ENCODE measurements at places on chromosomes 2 and 18.
A peak's percentile ranks its signal among the peaks of the same experiment; 100 is the strongest.

GRCh38 chr18:55559739-55560138 is 28.3 kb downstream of the TCF4 start:
- DNase-seq: no peak

DNA sequence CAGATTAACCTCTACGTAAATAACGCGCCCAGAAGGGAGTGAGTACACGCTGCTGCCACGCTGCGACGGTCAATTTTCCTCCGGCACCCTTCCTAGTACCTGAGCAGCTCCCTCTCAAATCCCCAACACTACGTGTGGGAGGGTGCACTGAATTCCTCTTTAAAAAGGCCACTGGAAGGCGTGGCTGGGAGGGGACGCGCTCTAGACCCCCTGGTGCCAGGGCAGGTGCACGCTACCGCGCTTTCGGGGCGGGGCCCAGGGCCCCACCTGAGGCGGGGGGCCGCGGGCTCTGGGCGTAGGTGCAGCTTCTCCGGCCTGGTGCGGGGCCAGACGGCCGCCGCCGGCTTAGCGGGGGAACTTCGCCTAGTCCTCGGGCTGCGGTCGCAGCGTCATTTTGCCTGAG is 668 bp upstream of the ANKRD12 start:
- no peak for DNase-seq

- DNase-seq: no peak
Observed at GRCh38 chr2:46315103-46315890, 18.1 kb downstream of the EPAS1 start.

DNA sequence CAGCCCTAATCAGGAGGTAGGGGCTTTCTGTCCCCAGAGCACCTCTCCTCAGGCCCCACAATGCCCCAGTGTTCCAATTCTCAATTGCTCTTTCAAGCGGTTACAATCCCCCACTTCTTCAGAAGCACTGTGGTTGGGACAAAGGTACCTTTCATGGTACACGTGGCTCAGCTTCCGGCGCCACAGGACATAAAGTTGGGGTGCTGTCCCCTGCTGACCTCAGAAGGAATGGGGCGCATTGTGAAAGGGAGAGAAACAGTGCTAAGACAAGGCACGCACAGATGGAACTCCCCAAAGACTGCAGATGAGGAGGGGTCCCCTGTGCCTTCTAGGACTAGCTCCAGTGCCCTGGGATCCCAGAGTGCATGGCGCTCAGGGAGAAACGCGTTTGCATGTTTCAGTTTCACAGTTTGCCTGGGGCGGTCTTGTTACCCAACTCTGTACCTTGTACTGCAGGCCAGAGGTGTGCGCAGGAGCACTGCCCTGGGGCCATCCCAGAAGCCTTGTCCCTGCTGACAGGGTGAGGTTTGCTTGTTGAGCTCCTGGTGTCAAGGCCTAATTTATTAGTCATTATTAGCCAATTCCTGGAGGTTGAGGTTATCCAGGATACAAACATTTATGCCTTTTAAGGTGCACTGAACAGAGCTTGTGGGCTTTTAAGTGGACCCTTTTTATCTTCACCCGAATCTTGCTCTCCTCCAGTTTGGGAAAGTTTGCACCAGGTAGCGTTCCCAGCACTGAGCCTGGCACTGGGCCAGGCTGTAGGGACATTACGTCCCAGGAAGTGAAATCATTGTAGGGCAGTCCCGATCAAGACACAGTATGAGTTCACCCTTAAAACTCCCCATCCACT is 7.6 kb downstream of the CNDP1 start:
- no peak for DNase-seq

DNA sequence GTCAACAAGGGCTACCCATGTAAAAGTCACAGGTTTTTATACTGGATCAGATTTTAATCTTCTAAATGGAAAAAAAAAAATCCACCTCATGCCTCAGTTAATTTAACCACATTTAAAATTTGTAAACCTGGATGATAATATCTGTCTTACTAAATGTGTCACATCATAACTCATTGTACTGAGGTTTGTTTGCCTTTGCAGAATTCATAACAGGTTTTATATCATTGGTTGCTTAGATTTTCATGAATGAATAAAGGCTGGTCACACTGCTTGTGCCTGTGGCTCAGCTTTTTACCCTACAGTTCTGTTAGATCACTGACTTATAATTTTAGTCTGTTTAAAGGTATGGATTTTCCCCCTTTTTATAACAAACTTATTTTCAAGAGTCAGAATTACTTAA is 48.9 kb downstream of the PSMD14 start:
- DNase-seq: no peak

DNA sequence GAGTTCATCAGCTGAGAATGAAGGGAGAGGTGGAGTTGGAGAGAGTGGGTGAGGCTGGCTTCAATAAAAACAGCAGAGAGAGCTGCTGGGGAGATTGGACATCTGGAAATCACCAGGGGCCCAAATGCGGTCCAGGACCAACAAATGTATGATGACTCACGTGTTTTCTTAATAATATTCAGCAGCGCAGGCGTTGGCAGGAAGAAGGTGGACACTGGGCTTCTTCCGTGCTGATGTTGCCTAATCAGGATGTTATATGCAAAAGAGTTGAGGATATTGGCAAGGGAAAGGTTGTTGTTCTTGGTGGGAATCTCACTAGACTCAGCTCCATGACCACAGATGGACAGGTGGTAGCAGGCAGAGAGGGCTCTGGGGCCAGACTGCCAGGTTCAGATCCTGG is 12.8 kb upstream of the PLA2R1 start:
- DNase-seq: no peak

DNA sequence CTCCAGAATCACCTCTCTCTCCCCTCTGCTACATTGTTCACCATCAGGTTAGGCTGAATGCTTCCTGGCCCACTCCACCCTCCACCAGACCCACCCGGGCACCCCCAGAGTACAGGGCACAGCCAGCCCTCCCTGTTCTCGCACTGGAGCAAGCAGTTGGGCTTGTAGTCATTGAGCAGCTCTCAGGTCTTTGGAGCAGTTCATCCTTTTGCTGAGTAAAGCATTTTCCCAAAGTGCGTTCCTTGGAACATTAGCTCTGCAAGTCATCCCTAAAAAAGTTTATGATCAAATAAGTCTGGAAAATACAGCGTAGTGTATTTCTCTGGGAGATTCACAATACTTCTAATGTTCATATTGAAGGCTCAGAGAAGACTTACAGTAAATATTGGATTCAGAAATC is 103.5 kb upstream of the DAPL1 start:
- DNase-seq: no peak

DNA sequence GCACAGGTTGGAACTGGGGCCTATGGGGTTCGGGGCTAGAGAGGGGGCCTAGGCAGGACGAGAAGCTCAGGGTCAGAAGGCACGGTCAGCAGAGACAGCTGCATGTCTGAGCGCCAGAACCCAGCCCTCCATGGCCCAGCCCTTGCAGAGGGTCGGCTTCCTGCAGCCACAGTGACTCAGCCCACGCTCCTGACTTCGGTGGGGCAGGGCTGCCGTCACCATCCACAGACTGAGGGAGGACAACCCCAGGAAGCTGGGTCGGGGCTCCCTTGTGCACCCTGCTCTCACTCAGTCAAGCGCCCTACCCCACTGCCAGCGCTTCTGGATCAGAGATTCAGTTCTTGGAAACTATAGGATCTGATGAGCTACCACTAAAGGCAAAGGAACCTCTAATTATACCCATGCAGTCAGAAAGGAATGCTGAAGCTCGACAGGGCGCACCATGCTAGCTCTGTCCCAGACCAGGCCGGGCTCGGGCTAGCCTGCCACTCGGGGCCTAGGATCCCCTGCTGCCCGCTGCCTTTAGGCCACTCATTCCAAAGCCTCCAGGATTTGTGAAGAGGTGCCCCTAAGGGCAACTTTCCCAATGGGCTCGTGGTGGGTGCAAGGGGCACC is 3.0 kb downstream of the ACTR1B start:
- DNase-seq: no peak

GRCh38 chr2:10923008-10923375 is 11.3 kb downstream of the KCNF1 start:
- no peak for DNase-seq

GRCh38 chr2:219706823-219707281 is 79.4 kb downstream of the SLC4A3 start:
- no peak for DNase-seq

GRCh38 chr2:180980106-180980942 is at the start of gene UBE2E3:
UBE2E3 (plus strand) TSS chr2:180980605; CDS start chr2:180982043, 1,438 bp downstream.
- peak; percentile 59 for DNase-seq
